ENCODE measurements at places on chromosomes 5 and 9.

DNA sequence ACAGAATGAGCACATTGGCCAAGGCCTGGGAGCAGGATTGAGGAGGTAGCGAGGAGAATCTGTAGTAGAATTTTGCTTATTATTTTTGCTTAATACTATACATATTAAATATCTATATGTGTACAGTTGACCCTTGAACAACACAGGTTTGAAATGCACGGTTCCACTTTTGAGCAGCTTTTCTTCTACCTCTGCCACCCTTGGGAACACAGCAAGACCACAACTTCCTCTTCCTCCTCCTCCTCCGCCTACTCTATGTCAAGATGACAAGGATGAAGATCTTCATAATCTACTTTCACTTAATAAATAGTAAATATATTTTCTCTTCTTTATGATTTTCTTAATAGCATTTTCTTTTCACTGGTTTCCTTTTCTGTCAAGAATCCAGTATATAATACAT is 541.4 kb downstream of the KCTD16 start:
- no peak for DNase-seq

DNA sequence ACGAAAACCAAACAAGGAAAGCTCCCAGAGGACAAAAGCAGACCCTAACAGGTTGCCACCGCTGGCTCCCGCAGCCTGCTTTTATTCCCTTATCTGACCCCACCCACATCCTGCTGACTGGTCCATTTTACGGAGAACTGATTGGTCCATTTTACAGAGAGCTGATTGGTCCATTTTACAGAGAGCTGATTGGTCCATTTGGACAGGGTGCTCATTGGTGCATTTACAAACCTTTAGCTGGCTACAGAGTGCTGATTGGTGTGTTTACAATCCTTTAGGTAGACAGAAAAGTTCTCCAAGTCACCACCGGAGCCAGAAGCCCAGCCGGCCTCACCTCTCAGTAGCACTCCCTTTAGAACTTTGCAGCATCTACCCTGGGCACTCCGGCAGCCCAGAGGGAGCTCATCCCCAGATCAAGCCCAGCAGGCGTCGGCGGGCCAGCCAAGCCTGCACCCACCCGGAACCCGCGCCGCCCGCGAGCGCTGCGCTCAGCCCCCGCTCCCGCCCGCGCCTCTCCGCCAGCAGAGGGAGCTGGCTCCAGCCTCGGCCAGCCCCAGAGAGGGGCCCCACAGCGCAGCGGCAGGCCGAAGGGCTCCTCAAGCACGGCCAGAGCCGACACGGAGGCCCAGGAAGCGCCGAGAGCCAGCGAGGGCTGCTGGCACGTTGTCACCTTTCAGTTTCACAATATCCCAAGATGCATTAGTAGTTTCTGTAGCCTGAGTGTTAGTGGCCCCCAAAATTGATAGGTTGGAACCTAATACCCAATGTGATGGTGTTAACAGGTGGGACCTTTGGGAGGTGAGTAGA is 35.3 kb upstream of the CLPTM1L start:
- peak; percentile 16 for DNase-seq

- DNase-seq: no peak
Observed at GRCh38 chr5:81151546-81151945, 81.6 kb upstream of the CKMT2 start.

DNA sequence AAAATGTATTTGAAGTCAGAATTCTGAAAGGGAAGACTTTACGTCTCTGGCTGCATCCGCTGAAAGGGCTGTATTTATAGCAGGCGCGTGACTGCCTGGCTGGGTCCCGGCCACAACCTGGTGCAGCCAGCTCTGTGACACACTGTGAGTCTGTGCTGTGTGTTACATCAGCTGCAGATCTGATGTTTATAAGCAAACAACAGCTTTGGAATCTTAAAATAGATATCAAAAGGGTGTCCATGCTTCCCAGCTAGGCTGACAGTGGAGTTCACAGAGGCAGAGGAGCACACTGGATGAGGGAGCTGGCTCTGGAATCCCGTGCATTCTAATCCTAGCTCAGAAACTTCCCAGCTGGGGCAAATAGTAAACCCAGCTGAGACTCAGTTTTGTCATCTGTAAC is 433.4 kb upstream of the BRINP1 start:
- peak; percentile 21 for DNase-seq

- DNase-seq: no peak
Observed at GRCh38 chr5:127055880-127056653, 17.2 kb downstream of the C5orf63 start.

- no peak for DNase-seq
Observed at GRCh38 chr5:43780586-43780985, 177.6 kb downstream of the NNT start.

DNA sequence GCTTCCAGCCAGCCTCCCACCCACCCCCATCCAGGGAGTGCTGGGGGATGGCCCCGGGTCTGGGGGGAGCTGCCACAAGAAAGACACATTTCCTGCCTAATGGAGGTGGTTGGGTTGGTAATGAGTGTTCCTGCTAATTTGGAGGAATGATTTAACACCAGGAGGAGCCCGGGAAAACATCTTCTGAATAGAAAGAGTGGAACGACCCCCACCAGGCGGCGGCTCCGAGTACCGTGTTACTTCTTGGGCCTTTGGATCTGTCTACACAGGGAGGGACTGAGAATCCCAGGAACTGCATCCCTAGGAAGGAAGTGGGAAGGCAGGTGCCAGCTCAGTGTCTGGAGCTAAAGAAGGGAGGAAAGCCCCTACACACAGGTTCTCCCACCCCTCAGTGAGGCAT is 64.6 kb downstream of the TSPAN17 start:
- no peak for DNase-seq

- no peak for DNase-seq
Observed at GRCh38 chr5:62701036-62701435, 122.4 kb downstream of the LRRC70 start.

- DNase-seq: no peak
Observed at GRCh38 chr5:172568308-172568910, 72.7 kb upstream of the NEURL1B start.

All from hypothalamus (tissue), 51 donors.